ENCODE measurements at places on chromosomes 2 and 18.

GRCh38 chr2:7857904-7858303 is 824.0 kb upstream of the ID2 start:
- DNase-seq = no peak

DNA sequence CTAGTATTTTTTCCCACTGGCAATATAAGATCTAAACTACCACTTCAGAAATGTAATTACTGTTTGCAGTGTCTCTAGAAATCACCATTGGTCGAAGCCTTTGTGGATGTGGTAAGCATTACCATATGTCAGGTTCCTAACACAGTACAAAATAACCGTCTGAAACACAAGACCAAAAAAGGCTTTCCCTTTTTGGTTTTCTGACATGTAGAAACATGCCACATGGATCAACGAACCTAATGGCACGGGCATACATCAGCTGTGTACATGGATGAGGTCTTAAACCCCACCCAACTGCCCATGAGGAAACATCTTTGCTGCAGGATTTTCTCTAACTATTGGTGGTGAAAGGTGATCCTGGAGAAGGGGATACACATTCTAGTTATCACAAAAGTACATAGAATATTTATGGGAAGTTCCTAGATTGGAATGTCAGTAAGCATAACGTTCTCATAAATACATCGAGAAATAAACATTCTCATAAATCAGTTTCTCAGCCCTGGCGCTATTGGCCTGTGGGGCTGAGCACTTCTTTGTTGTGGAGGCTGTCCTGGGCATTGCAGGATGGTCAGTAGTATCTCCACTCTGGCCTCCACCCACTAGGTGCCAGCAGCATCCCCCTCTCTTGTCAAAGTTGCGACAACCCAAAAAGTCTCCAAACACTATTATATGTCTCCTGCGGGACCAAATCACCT is 9.0 kb downstream of the VIT start:
- no peak for DNase-seq

DNA sequence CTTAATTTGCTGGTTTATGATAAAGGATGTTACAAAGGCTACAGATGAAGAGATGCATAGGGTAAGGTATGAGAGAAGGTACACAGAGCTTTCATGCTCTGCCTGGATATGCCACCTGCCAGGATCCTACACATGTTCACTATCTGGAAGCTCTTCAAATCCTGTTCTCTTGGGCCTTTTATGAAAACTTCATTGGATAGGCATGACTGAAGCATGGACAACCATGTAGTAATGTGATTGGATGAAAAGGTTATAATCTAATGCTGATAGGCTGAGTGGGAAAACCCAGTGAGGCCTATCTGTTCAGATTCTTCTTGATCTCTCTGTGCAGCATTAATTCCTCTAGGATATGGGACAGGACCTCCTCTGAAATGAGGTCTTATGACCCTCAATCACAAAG is 26.8 kb downstream of the HNMT start:
- no peak for DNase-seq

GRCh38 chr2:95023222-95023597 is 2.3 kb upstream of the MAL start:
- no peak for DNase-seq

GRCh38 chr18:76351961-76352581 is 143.0 kb downstream of the ZNF516 start:
- DNase-seq = peak; percentile 93

GRCh38 chr2:118774458-118775133 is 72.9 kb downstream of the EN1 start:
- peak; percentile 80 for DNase-seq

DNA sequence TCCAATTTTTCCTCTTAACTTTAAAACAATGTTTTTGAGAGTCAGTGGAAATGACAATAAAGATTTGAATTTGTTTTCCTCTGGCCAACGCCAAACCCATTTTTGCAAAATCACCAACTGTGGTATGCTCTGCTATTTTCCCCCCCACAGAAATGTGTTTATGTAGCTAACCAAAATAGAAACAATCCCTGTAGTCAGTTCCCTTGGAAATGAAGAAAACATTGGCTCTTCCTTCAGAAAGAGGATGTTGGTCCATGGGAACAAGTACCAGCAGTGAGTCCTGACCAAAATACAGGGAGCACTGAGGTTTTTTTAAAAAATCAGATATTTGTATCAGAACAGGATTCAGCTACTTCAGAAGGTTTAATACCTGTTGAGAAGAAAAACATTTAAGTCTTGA is 65.3 kb downstream of the SLC40A1 start:
- DNase-seq = no peak

GRCh38 chr2:174588463-174588862 is 9.1 kb downstream of the WIPF1 start:
- DNase-seq = no peak

- no peak for DNase-seq
Observed at GRCh38 chr18:35334821-35335220, 9.4 kb downstream of the ZNF24 start.

DNA sequence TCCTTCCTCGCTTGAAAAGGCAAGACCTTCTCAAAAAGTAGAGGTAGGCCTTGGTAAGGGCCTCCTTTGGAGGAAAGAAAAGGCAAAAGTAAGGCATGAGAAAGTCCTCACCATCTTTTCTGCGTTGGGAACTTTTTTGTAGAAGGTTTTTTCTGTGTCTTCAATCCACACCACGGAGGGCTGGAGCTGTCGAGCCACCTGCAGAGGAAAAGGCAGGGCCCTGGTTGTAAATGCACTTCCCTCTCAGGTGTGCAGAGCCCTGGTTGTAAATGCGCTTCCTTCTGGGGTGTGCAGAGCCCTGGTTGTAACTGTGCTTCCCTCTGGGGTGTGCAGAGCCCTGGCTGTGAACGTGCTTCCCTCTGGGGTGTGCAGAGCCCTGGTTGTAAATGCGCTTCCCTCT is 80.2 kb upstream of the ASB18 start:
- no peak for DNase-seq

DNA sequence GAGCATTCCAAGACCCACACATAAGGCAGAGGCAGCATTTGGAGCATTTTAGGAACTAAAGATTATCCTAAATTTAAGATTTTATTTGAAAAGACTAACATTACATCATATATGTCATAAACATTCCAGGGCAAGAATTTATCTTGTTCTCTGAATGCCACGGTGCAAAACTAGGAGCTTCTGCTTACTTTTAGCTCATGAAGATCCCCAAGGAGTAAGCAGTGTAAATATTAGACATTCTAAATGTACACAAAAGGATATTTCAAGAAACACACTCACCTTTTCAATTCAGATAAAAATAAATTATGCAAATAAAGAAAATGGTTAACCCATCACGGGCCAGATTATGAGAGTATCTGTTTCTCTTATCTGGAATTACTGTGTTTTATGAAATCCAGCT is 101.7 kb upstream of the ETAA1 start:
- DNase-seq = no peak

- DNase-seq = no peak
Observed at GRCh38 chr2:160279813-160280465, 79.9 kb upstream of the ITGB6 start.

- no peak for DNase-seq
Observed at GRCh38 chr2:157459486-157459885, 15.6 kb upstream of the CYTIP start.

GRCh38 chr2:222796413-222797103 is 64.3 kb upstream of the ACSL3 start:
- peak; percentile 56 for DNase-seq

- no peak for DNase-seq
Observed at GRCh38 chr2:102915128-102915527, 153.3 kb downstream of the TMEM182 start.

GRCh38 chr2:120812866-120813265 is 77.2 kb downstream of the GLI2 start:
- DNase-seq = no peak

- DNase-seq = peak; percentile 66
Observed at GRCh38 chr2:6824962-6825361, 40.7 kb downstream of the CMPK2 start.

DNA sequence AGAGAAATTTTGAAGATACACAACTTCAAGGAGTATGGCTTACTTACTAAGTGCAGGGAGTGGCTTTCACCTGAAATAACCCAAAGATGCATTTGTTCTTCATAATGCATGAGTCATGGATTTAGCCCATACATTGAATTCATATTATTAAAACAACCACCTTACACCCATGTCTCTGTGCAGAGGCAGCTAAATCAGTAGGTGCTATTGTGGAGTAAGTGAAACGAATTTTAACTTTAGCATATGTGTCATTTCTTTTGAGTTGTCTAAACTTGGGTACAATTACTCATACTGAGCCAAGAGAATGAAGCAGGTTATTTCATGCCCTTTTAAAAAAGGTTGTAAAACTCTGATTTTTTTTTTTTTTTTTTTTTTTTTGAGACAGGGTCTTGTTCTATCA is 11.0 kb upstream of the ANKRD29 start:
- no peak for DNase-seq

DNA sequence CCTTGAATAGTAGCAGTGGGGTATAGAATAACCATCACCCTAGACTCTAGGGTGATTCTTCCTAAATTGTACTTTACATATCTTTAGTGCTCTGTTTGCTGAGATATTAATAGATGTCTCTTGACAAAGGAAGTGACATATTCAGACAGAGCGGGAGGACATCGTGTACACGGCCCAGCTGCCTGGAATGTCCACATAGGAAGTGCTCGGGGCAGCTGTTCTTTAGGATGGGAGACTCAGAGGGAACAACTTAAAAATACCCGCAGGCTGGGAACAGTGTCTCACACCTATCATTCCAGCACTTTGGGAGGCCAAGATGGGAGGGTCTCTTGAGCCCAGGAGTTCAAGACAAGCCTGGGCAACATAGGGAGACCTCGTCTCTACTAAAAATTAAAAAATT is 206.1 kb downstream of the FAM210A start:
- DNase-seq = no peak
